Fibroblast of skin of left biceps (primary cell): ENCODE measurements at places on chromosomes 13 and 19.

DNA sequence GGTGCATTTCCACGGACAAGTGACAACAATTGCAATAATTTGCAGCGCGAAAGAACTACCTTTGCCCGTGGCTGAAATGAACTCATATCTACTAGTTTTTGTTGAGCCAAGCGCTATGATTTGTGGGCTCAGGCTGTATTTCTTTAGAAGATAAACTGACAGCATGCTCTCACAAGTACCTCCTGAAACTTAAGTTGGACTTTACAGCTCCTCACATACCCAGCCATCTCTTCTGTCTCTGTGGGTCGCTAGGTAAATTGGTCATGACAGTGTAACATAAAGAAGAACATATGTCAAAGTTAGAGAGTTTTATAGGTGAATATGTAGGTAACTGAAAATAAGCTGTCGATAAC lies 839 bp downstream of the COG6 start:
- no peak for DNase-seq

- DNase-seq: no peak
These were observed 12.0 kb downstream of the ZNF283 start for GRCh38 chr19:43839139-43839538.

GRCh38 chr13:48210178-48210577 lies 22.8 kb upstream of the ITM2B start:
- peak; percentile 24 for DNase-seq

- no peak for DNase-seq
These were observed 9.7 kb upstream of the PTBP1 start for GRCh38 chr19:787536-787935.

- DNase-seq: no peak
These were observed 16.2 kb downstream of the NUFIP1 start for GRCh38 chr13:44972956-44973581.

GRCh38 chr19:7500811-7501450 lies 12.1 kb upstream of the PEX11G start:
- no peak for DNase-seq

- DNase-seq: no peak
These were observed 10.4 kb upstream of the NCCRP1 start for GRCh38 chr19:39186391-39186790.

GRCh38 chr13:31242367-31242766 lies 42.6 kb downstream of the B3GLCT start:
- DNase-seq: no peak
